ENCODE measurements at places on chromosomes 11 and 22.

DNA sequence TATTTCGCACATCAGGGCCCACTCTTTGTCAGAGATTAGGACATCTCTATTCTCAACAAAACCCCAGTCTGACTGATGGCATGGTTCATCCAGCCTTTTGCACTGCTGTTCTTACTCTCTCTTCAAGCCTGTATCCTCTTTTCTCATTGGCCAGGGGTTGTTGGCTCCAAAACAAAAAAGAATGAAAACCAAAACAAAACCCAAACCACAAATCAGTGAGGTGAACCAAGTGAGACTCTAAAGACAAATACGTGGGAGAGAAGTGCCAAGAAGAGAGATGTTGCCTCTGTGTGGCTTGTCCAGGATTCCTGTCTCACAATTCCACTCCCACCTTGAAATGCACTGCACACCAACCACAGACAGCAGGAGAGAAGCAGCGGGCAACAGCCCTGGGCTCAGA is 278.9 kb upstream of the NARS2 start:
- DNase-seq: no peak

- no peak for DNase-seq
These were observed 23.3 kb upstream of the GAL start for GRCh38 chr11:68661014-68661413.

- no peak for DNase-seq
These were observed 5.4 kb upstream of the TTLL1 start for GRCh38 chr22:43094551-43094950.

DNA sequence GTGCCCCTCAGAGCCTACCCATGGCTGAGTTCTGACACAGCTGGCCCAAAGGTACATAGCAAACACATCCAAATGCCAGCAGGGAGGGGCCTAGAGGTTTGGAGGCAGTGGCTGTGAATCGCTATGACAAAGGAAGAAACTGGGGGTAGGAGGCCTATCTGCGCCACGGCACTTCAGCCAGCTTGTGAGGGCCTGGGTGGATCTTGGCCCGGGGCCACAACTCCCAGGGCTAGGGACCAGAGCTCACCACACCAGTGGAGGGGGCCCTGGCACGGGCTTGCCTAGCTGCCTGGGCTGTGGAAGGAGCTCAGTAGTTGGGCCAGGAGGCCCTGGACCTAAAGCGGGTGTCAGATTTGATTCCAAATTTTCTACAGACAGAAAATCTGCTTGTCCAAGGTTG is 9.4 kb upstream of the NAP1L4 start:
- DNase-seq: no peak

- no peak for DNase-seq
These were observed 20.8 kb upstream of the TUB start for GRCh38 chr11:8060146-8060719.

Data from fibroblast of skin of left biceps (primary cell).